ENCODE measurements at places on chromosomes 1 and 21. TPM values are rescaled to one million over a fixed set of nuclear protein-coding genes. Genes with fewer than 3 reads are reported as not detected.

DNA sequence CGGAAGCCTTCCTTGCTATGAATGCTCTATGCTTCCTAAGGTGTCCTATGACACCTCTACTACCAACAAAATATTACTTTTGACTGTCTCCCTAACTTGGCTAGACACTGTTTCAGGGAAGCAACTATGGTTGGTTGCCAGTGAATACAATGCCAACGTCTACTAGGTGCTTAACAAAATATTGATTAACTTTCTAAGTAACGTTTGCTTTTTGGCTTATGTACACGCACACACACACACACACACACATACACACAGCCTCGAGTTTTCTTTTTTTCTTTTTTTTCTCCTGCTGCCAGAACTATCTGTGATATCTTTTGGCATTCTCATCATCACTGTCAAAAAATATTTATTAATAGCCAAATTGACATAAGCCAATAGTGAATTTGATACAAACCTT lies 864.0 kb downstream of the PLA2G4A start:
- no peaks in the 10 kb centered on the region for H3K36me3 ChIP-seq
- H3K27ac ChIP-seq: no peak overlapping the region
- no peak overlapping the region for H3K4me3 ChIP-seq
- DNase-seq: no peak

GRCh38 chr1:150302338-150302737 lies 8.7 kb downstream of the MRPS21 start:
- DNase-seq: no peak
- no peak overlapping the region for H3K27ac ChIP-seq
- no peak overlapping the region for H3K4me3 ChIP-seq
- H3K27me3 ChIP-seq: no peaks in the 10 kb centered on the region

- DNase-seq: no peak
- no peaks in the 10 kb centered on the region for H3K27me3 ChIP-seq
- no peak overlapping the region for H3K4me3 ChIP-seq
- H3K4me1 ChIP-seq: no peaks in the 10 kb centered on the region
These were observed 153.8 kb downstream of the HHAT start for GRCh38 chr1:210482491-210482890.

GRCh38 chr21:33386222-33386784 lies 16.9 kb upstream of the IFNGR2 start:
- H3K27ac ChIP-seq: no peak overlapping the region
- H3K4me3 ChIP-seq: no peak overlapping the region
- no peaks in the 10 kb centered on the region for H3K27me3 ChIP-seq
- DNase-seq: no peak
- H3K4me1 ChIP-seq: peaks cover 15% of the 10 kb centered on the region

DNA sequence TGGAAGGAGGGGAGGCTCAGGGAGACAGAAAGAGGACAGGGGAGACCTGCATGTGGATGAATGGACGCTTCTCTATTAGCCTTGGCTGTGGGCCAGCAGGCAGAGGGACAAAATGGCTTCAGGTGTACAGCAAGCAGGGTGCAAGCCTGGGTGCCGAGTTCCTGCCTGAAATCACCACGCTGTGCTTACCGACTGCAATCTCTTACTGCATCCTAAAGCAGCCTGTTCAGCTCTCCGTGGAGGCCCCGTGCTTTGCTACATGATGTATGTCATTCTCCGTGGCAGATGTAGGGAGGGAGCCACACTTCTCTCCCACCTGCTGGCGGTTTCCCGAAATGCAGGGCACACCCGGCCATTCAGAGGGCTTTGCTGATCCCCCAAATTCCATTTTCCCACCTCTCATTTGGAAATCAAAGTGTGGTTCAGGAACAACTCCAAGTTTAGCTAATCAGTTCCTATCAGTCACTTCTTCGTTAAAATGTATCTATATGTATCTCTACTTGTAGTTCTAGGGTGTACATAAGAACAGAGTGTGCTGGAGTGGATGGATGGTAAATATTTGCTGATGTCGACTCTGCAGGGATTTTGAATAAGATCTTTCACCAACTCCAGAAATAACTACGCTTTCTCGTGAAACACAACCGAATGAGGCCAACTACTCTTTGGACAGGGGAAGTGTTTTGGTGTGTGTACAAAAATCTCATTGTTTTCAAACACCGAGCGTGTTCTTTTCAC lies 122.3 kb upstream of the BACE2 start:
- H3K36me3 ChIP-seq: no peaks in the 10 kb centered on the region
- H3K4me3 ChIP-seq: no peak overlapping the region
- no peak for DNase-seq
- H3K27ac ChIP-seq: no peak overlapping the region
- H3K27me3 ChIP-seq: peaks cover 2% of the 10 kb centered on the region

- no peak overlapping the region for H3K4me3 ChIP-seq
- no peaks in the 10 kb centered on the region for H3K27me3 ChIP-seq
- no peaks in the 10 kb centered on the region for H3K36me3 ChIP-seq
- H3K4me1 ChIP-seq: no peaks in the 10 kb centered on the region
- DNase-seq: no peak
These were observed 259.4 kb downstream of the KCNJ6 start for GRCh38 chr21:37656899-37657298.

DNA sequence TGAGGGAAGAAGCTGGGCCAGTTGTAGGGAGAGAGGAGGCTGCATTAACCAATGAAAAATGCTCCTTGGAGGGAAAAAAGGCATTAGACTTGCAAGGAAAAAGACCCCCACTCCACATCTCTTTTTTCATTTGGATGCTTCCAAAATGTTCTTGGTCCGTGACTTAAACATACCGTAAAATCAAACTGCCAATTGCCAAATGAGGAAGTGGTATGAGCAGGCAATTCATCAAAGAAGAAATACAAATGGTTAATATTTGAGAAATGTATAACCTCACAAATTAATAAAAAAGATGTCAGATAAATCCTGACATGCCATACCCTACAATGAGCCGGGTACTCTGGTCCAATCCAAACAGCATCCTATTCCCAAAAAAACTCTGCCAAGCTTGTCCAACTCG lies 30.6 kb downstream of the KANK4 start:
- no peaks in the 10 kb centered on the region for H3K27me3 ChIP-seq
- H3K4me3 ChIP-seq: no peak overlapping the region
- H3K36me3 ChIP-seq: no peaks in the 10 kb centered on the region
- DNase-seq: no peak
- peaks cover 7% of the 10 kb centered on the region for H3K4me1 ChIP-seq

DNA sequence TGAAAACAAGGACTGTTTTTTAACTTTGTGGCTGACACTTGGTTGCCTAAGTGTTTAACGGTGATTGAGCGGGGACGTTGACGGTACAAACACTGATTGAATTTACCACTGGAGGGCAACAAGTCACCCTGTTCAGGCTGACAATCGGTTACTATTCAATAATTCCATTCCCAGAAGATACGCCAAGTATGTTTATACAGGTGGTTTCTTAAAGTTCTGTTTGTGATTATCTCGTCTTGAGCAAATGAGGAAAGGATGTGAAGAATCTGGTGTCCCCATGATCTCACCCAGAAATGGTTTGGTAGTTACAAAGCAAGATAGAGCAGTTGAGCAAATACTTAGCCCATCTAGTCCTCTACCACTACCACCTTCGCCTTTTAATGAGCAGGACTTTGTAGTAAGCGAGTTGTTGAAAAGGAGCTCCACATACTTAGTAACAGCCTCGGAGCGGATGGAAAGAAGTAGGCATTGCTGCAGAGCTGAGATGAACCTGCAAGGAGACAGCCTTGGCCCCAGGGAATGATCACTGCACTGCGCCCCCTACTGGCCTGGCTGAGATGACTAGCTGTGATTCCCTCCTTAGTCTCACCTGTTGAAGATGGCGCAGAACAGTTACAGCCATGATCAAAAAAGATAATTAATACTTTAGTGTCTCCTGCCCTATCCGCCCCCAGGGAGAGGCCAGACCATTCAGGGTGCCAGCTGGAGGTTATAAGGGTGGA lies 36.3 kb downstream of the IFNAR1 start:
- peak; percentile 90 for DNase-seq
- H3K4me1 ChIP-seq: peaks cover 16% of the 10 kb centered on the region
- peaks cover 20% of the 10 kb centered on the region for H3K36me3 ChIP-seq
- no peaks in the 10 kb centered on the region for H3K27me3 ChIP-seq

- no peak overlapping the region for H3K4me3 ChIP-seq
- no peak for DNase-seq
- H3K4me1 ChIP-seq: no peaks in the 10 kb centered on the region
- no peak overlapping the region for H3K27ac ChIP-seq
These were observed 46.1 kb downstream of the CAMTA1 start for GRCh38 chr1:6831366-6831765.

SLC16A4 gene
- 0.71 TPM for total RNA-seq

THEM5 gene
- total RNA-seq: 0.09 TPM

MAB21L3 gene
- total RNA-seq: 0.14 TPM

SLFNL1 gene
- total RNA-seq: 0.19 TPM

Measured in thymus (tissue), 14 donors.